ENCODE measurements at places on chromosomes 2 and 18.

GRCh38 chr2:100185105-100185504 lies 42.7 kb upstream of the AFF3 start:
- DNase-seq = no peak

- DNase-seq = no peak
Measured at GRCh38 chr2:33084433-33084832, 137.7 kb downstream of the LTBP1 start.

DNA sequence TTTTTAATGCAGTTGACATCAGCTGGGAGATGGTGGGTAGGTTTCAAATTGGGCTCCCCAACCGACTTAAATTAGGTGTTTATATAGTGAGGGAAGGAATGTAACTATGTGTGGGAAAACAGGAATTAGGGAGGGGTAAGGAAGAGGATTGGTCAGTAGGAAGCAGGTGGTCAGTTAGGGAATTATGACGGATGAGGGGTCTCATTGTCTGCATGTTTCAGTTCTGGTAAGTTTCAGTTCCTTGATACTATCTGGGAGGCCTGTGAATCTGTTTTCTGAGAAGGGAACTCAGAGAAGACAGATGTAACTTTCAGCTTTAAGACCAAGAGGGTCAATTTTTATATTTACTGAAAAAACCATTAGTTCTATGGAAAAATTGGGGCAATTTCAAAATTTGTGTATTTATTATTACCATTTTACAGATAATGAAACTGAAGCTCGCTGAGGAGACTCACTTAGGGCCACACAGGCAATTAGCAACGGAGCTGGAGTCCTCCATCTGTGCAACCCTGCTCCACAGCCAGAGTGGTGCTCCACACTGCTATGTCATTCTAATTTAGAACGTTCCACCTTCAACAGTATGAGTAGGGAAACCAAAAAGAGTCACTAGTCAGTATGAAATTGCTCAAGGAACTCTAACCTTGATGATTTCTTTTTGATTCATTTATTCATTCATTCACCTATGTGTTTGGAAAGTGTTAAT lies 36.0 kb upstream of the CCDC195 start:
- DNase-seq = no peak

DNA sequence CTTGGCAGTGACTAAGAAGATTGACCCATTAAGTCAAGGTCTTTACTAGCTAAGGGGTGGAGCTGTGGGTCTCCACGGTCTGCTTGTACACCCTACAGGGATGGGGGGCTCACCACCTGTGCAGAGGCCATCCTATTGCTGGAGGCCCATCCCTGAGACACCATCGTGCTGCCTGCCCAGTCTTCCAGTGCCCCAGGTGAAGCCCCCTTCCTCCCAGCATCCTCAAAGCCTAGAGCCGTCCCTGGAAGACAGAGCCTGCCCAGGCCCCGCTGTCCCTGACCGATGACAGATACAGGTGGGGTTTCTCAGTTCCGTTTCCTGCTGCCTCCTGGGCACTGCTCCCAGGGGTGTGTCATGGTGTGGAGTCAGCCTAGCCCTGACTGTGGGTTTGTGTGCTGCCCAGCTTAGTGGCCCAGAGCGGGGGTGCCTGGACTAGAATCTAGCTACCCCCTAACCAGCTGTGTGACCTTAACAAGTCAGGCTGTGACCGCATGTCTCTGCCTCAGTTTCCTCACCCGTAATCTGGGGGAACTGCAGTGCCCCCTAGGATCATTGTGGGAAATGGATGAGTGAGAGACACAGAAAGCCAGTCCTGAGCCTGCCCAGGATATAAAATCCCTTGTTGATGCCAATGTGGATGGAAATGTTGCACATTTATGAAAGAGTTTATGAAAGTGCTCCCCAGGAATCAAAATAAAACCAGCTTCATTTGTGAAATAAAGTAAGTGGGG lies 2.0 kb downstream of the OTOS start:
- no peak for DNase-seq

GRCh38 chr2:18762667-18763066 lies 173.3 kb upstream of the NT5C1B start:
- DNase-seq = no peak

DNA sequence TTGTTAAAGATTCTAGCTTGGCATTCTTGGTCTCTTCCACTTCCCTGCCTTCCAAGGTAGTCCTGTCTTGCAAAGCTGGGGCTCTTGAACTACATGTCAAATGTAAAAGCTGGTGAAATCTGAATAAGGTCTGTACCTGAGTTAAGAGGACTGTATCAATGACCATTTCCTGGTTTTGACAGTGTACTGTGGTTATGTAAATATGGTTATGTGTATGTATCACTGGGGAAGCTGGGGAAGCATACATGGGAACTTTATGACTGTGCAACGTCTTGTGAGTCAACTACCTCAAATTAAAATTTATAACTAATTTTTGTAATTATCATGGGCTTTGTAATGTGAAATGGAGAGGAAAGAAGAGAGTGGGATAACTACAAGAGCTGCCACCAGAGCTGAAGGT lies 81.7 kb downstream of the COL4A4 start:
- DNase-seq = no peak

- no peak for DNase-seq
Measured at GRCh38 chr2:37224063-37224462, 7.3 kb downstream of the CEBPZ start.

DNA sequence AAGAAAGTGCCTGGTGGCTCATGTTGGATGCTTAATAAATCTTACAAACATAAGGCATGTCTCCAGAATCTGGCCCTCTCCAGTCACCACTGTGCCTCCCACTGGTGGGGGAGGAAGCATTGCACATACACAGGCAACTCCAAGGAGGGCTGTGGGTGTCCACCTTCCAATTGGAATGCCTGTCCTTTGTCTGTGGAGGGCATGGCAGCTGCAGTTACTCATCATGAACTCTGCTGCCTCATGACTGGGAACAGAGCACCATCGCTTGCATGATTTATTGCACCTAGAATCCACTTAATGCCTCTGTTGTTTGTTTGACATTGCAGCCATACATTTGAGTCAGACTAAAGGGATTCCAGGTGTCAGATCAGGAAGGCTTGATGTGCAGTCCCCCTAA lies 278.9 kb downstream of the PRKCE start:
- no peak for DNase-seq

- DNase-seq = no peak
Measured at GRCh38 chr2:213991453-213992108, 419.3 kb upstream of the VWC2L start.

- DNase-seq = peak; percentile 57
Measured at GRCh38 chr2:73920577-73921545, 5.8 kb upstream of the DGUOK start.

GRCh38 chr2:27264253-27264752 lies 1.5 kb upstream of the SLC30A3 start:
- DNase-seq = peak; percentile 67

- DNase-seq = no peak
Measured at GRCh38 chr2:135174049-135174809, 122.1 kb downstream of the RAB3GAP1 start.

DNA sequence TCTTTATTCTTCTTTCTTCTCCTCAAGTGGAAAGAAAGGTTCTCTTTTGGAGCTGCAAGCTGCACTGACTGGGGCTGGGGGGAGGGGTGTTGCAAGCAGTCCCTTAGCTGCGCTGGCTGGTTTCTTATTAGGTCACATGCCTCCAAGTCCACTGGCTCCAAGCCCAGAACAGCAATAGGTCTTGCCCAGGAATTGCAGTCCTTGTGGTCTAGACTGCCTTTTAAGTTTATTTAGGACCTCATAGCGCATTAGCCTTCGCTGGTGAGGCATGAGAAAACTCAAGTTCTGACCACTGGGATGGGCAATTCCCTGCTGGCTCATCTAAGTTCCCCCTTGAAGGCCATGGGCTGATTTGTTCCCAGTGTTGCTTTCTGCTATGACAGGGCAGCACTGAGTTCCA lies 138.6 kb upstream of the SCN7A start:
- DNase-seq = no peak

GRCh38 chr18:12639990-12640880 lies 17.7 kb downstream of the SPIRE1 start:
- no peak for DNase-seq

DNA sequence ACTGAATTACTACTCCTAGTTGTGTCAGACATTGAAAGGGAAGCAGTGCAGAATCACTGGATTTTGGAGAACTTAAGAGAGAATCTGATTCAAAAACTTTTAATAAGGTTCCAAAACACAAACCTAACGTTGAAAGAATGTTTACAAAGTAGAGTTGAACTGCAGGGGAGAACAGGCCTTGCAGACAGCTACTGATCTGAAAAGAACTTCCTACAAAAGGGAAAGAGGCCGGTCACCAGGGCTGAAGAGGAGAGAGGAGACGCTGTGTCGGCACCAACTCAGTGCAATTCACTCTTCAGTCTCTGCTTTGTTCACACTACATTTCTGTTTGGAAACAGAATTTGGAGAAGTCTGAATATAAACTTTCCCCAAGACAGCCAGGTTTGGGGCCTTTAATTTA lies 124.0 kb downstream of the GAREM1 start:
- DNase-seq = no peak

DNA sequence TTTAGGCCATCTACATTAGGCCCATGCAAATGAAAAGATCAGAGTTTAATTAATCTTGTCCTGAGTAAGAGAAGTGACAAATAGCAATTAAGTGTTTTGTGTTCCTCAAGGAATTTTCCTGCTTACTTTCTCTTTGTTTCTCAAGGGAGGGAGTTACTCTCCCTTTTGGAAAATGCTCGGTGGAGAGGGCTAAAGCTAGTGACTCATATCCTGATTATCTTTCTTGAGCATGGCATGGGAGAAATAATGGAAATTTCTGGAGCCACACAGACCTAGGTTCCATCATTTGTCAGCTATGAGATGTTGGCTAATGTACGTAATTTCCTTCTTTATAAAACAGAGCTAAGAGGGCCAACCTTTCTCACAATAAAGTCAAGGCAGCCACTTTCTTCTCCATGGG lies 177.1 kb downstream of the ETAA1 start:
- DNase-seq = no peak

GRCh38 chr2:191178806-191179514 lies 28.2 kb upstream of the STAT4 start:
- no peak for DNase-seq

DNA sequence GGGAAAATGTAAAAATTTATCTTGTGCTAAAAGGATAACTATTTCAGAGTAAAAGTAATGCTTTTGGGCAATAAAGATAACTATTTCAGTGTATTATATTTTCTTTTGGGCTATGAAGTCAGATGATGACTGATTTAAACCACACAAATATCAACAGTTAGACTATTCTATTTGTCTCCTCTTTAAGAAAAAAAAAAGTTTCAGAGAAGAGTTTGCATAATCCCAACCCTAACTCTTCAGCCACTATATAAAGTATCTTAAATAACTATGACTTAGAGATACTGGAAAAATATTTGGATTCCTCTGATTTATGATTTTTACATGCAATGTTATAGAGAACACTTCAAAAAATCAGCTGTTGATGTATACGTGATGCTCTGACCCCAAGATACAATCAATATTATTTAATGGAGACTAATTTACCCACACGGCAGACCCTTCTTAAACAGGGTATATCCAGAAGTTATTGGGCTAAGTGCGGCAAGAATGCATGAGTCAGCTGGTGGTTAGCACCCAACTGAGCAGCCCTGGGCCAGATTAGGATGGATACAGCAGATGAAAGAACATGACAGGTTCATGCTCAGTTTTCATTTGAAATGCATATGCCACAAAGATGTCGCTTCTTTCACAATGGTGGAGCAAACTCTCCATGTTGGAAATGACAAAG lies 279.0 kb downstream of the AFF3 start:
- DNase-seq = no peak

- DNase-seq = no peak
Measured at GRCh38 chr2:9294764-9295163, 88.2 kb downstream of the ASAP2 start.

GRCh38 chr2:85133751-85134254 lies 611 bp downstream of the TCF7L1 start:
- DNase-seq = no peak

- no peak for DNase-seq
Measured at GRCh38 chr18:21363348-21363747, 121.3 kb downstream of the GREB1L start.

DNA sequence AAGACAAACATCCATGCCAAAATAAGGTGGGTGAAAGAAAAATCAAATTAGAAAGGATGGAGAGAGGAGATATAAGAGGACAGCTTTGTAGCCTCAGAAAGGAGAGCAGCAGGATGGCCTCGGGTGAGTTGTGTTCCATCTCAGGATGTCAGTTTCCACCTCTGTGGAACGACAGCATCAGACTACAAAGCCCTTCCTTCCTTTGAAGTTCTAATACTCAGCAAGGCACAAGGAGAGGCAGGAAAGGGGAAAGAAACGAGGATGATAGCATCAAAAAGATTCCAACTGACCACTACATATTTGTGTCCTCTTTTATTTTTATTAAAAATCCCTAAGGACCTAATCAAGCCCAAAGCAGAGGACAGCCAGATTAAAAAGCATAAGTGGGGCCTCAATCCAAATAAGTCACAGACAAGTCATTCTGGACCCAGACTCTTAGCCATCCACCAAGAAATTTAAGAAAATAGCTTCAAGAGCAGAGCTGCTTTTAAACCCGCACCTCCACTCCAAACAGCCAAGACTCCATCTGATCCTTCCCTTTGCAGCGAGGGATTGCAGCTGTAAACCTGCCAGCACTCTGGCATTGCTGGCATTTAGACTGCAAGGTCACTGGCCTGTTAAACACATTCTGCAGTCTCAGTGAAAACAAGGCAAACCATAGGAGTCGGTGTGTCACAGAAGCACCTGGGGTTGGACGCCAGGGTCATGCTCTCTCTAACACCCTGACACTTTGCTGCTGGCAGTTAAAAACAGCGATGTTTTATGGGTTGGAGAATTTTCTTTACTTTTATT lies 314.5 kb upstream of the CHAC2 start:
- DNase-seq = no peak

- DNase-seq = no peak
Measured at GRCh38 chr2:207403141-207403540, 126.6 kb upstream of the CREB1 start.

DNA sequence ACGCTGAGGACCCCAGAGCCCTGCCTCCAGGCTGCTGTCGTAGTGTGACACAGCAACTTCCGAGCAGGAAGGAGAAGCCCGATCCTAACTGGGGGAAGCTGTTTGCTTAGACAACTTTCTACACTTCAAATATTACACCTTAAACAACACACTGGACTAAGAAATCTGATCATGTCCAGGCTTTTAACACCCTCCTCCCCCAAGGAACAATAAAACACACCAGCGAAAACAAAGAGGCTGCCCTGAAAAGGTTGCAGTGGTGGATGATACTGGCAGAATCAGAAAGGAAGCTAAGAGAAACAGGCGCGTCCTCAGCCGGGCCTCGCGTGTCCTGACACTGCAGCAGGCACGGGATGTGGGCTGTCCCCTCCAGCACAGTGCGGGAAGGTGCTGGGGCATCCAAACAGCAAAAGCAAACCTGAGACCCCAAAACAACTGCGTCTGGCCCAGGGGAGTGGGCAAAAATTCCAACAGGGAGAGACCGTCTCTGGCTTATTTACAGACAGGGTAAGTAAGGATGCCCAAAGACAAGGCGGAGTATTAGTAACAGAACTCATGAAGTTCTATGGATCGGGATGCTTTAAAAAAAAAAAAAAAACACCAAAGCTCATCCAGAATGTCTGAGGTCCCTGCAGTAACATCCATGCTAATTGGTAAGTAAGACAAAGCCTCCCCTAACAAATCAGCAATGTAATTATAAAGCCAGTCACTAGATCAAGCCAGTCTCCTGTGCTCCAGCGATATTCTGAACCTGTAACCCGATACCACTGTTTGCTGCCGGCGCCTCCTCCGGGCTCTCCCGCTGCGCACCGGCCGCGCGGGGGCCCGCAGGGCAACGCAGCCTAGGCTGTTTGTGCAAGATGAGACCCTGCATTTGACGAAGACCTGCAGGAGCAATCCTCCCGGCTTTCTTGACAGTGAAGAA lies 9.0 kb downstream of the SERTAD2 start:
- DNase-seq = no peak

- no peak for DNase-seq
Measured at GRCh38 chr2:101815739-101816391, 118.4 kb downstream of the MAP4K4 start.

GRCh38 chr2:148483665-148484064 lies 160.9 kb upstream of the EPC2 start:
- no peak for DNase-seq
